ENCODE measurements at places on chromosomes 3 and 15.

DNA sequence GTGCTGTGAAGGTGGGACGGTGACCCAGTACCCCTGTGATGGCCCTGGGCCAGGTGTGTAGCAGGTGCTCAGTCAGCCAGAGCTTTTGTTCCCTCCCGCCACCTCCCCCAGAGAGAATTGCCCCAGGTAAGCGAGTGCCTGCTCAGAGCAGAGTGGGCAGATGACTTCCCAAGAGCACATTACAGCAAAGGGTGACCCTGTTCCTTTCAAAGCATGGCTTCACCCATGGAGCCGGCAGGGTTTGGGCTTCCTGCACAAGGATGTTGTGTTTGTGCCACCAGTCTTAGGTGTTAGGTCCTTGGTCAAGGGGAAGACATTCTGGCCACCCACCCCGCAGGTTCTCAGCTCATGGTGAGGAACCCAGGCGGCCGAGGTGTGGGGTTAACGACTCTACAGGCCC is 30.7 kb downstream of the SLC6A6 start:
- DNase-seq: no peak

GRCh38 chr3:43861635-43862034 is 170.9 kb downstream of the ABHD5 start:
- no peak for DNase-seq

GRCh38 chr3:9934235-9934621 is 594 bp downstream of the CRELD1 start:
- DNase-seq: peak; percentile 75

GRCh38 chr15:68639926-68640600 is 61.3 kb downstream of the CORO2B start:
- no peak for DNase-seq

DNA sequence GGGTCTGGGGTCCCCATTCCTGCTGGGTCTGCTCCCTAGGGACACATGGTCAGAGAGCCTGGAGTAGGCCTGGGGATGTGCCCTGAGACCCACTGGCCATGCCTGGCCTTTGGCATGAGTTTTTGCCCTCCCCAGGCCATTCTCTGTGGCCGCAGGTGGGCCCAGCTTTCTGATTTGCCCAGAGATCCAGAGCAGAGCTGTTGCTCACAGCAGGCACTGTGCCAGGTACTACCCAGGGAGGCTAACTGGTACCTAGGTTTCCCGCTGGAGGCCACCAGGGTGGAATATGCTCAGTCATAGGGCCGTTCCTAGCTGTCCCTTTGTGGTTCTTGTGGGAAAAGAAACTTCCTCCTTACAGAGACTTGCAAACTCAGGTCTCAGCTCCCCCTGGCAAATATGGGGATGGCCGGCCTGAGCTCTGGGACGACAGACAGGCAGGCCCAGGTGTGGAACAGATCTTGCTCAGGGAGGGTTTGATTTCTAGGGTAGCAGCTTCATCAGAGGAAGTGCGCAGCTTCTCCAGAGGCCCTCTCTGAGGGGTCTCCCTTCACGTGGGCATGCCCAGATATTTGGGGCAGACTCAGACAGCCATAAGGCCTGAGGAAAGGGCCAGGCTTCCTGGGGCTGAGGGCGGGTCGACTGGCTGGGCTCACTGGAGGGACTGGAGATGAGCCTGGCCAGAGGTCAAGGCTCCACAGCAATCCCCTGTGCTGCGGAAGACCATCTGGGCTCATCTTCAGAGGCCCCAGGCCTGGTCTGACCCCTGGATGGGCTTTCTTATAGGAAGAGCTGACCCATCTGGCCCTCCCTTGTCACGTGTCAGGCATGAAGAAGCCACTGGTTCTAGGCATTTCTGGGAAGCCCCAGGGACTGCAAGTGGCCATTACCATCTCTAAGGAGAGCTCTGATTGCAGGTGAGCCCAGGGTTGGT is 28.0 kb downstream of the ACAA1 start:
- no peak for DNase-seq

DNA sequence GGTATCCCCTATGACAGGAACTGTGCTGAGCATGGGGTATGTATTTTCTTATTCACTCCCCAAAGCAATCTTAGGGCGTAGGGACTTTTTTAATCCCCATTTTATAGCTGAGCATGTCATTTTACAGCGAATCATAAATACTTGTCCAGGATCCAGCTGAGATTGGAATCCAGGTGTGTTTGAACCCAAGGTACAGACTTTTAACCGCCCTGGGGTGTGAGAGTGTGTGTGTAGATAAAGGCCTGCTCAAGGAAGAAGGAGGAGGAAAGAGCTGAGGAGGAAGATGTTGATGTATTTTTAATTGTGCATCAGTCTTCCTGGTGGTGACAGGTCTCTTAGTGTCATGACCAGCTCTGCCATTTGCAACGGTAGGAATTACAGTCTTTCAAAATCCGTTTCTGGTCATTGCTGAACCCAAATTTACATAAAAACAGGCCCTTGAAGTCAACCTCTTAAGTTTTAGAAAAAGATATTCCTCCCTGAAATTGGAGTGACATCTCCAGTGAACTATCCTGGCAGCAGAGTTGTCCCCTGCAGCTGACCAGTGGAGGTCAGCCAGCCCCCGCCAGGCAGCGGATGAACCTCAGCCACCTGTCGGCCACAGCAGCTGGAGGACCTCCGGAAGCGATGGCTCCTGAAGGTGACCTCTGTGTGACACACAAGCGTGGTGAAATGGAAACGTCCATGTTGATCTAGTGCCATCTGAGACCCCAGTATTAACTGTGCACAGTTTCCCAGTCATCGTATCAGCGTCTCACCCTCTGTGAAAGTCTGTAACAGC is 92.8 kb upstream of the MITF start:
- DNase-seq: no peak

DNA sequence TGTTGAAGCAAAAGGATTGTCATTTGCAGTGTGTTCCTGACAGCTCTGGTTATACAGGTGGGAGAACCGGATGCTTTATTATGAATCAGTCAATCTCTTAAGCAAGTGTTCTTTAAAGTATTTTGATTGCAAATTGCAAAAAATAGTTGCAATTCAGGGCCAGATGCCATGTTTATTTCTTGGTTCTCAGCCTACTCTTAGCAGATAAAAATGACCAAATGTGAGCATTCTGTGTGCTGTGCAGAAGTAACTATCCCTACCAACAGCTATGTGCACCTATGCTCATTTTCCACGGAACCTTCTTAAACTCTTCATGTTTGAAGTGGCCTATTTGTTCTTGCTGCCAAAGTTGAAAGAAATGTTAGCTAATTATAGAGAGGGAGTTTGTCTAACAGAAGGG is 262.3 kb upstream of the RASGRP1 start:
- no peak for DNase-seq

DNA sequence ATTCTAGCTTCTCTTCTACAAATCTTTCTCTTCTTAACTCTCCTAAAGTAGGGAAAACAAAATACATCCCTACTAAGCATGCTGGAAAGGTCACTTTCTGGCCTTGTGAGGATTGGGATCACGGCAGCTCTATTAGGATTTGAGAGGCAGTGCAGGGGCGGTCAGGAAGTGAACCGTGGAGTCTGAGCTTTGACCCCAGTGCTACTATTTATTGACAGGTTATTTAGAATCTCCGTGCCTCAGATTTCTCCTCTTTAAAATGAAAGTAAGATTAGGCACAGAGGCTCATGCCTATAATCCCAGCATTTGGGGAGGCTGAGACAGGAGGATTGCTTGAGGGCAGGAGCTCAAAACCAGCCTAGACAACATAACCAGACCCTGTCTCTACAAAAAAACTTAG is 42.0 kb upstream of the CHRM5 start:
- no peak for DNase-seq

DNA sequence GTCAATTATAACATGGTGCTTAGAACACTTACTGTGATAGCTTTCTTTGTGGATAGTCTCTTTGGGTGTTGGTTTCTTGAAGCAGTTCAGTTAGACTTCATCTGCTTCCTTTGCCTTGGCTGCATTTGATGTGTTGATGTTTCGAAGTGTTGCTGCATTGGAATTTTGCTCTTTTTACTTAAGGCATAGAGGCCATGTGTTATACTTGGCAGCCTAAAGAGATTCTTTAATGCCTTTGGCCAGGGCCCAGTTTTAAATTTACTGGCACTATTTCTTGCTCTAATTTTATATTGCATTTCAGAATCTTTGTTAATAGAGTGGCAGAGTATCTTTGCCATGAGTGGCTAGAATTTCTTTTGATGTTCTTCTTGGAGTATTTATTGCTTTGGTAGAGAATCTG is 21.2 kb downstream of the NR1D2 start:
- no peak for DNase-seq

GRCh38 chr3:144466114-144466513 is 494.5 kb downstream of the DIPK2A start:
- no peak for DNase-seq

DNA sequence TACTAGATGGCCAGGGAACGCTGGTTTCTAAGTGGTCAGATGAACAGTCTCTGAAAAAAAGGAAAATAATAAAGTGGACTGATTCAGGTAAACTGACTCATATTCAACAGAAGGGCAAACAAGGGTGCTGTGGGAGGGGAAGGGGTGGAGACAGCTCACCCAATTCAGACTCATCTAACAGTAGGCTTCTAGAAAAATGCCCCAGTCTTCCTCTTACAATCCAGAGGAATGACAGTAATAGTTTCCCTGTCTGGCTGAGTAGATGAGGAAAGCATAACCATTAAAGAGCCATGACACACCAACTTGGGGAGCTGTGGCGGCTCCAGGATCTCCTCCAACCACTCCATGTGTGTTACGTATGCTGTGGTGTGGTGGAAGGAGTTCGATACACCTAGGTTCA is 231.4 kb upstream of the UMPS start:
- DNase-seq: no peak

DNA sequence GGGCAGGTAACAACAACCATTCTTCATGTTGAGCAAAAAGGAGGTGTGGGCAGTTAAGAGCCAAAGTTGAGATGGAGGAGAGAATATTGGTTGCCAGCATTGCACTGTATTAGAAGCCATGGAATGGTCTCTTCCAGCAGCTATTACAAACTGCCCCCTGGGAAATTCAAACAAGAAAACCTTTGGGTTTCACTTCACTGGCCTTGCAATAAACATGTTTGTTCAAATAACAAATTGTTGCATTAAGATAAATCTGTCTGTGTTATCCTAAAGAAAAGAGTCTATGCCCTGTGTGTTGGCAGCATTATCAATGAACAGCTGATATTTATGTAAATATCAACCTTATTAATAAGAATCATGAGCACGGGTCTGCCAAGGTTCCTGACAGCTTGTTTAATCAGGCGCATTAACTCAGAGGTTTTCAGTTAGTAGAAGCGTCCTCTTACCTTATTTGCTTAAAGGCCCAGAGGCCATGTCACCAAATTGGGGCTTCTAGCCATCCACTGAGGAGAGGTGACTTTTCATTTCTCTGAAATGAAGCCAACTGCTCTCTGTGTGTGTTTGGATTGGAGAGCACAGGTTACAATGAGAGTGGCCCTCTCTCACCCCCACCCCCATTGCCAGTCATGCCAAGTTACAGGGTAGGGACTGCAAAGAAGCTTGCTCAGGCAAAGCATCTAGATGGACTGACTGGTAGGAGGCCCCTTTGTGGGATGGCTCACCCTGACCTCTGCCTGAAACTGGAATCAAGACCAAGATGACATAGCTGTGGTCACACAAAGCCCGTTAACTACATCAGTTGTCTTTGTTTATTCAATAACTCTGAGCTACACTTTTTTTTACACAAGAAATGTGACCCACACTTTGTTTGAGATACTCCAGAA is 10.5 kb downstream of the FILIP1L start:
- DNase-seq: no peak

Measured in activated CD4-positive, alpha-beta T cell treated with anti-CD3 and anti-CD28 coated beads, Interleukin-2, amount 10 ng/mL, durations not matched to agents 24 days and 14 days (primary cell).